ENCODE measurements at places on chromosomes 13 and 19.
A peak's percentile ranks its signal among the peaks of the same experiment; 100 is the strongest.

GRCh38 chr13:114077933-114078325, 54.5 kb downstream of the RASA3 start:
- H3K27ac ChIP-seq, result no peak overlapping the region
- no peak overlapping the region for H3K4me3 ChIP-seq
- H3K36me3 ChIP-seq, result peaks cover 29% of the 10 kb centered on the region
- H3K4me1 ChIP-seq, result peaks cover 7% of the 10 kb centered on the region
- no peaks in the 10 kb centered on the region for H3K27me3 ChIP-seq

- H3K27ac ChIP-seq, result no peak overlapping the region
- no peaks in the 10 kb centered on the region for H3K4me1 ChIP-seq
- H3K36me3 ChIP-seq, result no peaks in the 10 kb centered on the region
- DNase-seq, result no peak
Observed at GRCh38 chr13:111632906-111633305, 312.5 kb downstream of the TEX29 start.

DNA sequence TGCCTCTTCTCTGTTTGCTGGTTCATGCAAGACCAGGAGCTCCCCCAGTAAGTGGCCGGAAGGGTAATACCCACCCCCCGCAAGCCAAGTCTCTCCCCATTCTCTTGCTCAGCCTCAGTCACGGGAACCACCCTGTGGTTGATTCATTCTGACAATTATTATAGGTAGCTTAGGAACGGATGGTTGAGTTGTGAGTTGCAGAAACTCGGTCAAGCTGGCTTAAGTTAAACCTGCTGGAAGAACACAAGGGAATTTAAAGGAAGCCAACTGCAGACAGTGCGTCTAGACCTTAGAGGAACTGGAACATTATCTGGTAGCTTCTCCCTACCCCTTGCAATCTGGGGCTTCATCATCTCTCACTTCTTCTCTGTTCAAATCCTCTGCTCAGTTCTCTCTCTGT, 8.9 kb downstream of the FPR1 start:
- H3K4me3 ChIP-seq, result no peak overlapping the region
- no peaks in the 10 kb centered on the region for H3K4me1 ChIP-seq
- no peak overlapping the region for H3K27ac ChIP-seq
- H3K36me3 ChIP-seq, result no peaks in the 10 kb centered on the region
- DNase-seq, result no peak

GRCh38 chr19:30208436-30209060, 163.6 kb upstream of the ZNF536 start:
- no peak overlapping the region for H3K4me3 ChIP-seq
- peaks cover 3% of the 10 kb centered on the region for H3K27me3 ChIP-seq
- H3K27ac ChIP-seq, result no peak overlapping the region
- DNase-seq, result no peak

DNA sequence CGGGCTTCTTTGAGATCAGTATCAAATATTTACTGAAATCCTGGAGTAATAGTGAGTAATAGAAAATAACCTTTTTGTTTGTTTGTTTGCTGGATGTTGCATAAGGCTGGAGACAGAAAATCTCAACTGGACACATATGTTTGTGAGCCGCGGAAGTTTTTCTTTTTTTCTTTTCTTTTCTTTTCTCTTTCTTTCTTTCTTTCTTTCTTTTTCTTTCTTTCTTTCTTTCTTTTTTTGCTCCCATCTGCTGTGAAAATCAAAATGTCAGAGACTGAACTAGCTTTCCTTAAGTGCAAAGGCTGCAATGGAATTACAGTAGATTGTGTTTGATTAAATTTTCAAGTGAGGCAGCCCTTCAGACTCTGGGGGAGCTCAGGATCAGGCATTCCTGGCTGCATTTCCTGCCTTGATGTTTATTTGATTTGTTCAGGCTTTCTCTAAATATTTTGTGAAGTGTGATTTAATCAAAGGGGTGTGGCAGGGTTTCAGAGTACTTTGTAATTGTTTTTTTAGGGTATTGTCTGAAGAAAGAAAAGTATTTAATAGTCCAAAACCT, 319 bp downstream of the FRY start:
- no peak for DNase-seq
- peak overlapping the region; percentile 83 for H3K4me3 ChIP-seq
- H3K27me3 ChIP-seq, result peaks cover 7% of the 10 kb centered on the region
- H3K27ac ChIP-seq, result peak overlapping the region; percentile 61
- H3K4me1 ChIP-seq, result peaks cover 43% of the 10 kb centered on the region

GRCh38 chr13:95003019-95003813, 290.9 kb upstream of the SOX21 start:
- H3K4me3 ChIP-seq, result no peak overlapping the region
- peaks cover 33% of the 10 kb centered on the region for H3K27me3 ChIP-seq
- H3K36me3 ChIP-seq, result no peaks in the 10 kb centered on the region
- no peak for DNase-seq

DNA sequence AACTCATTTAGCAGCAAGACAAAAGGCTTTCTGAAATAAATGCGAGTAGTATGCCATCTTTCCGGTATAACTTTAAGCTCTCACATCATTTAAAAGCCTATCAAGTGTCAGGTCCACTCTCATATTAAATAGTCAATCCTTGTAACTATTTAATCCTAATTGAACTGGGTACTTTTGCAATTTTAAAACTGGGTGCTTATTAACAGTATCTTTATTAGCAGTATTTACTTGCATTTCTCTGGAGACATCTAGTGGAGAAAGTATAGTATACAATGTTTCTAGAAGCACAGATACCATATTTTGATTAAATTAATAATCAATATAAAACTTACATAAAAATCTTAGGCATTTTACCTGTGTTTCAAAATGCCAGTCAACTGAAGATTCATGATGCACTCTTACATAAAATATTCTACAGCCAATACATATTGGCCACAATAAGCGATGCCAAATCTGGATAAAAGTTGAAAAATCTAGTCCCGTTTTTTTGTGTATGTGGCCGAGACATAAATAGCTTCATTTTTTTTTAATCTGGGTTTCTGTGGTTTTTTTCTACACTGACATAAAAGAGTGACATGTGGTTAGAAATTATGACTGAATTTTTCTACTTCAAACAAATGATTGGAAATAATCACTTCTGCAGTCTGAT, 4.3 kb upstream of the POSTN start:
- H3K27ac ChIP-seq, result no peak overlapping the region
- no peaks in the 10 kb centered on the region for H3K27me3 ChIP-seq
- H3K4me3 ChIP-seq, result no peak overlapping the region
- no peaks in the 10 kb centered on the region for H3K36me3 ChIP-seq
- no peak for DNase-seq
- H3K4me1 ChIP-seq, result no peaks in the 10 kb centered on the region

- H3K27me3 ChIP-seq, result no peaks in the 10 kb centered on the region
- no peaks in the 10 kb centered on the region for H3K36me3 ChIP-seq
- no peak for DNase-seq
- H3K27ac ChIP-seq, result no peak overlapping the region
Observed at GRCh38 chr13:85383291-85383690, 415.9 kb downstream of the SLITRK6 start.

GRCh38 chr13:98155475-98156109, 12.7 kb downstream of the FARP1 start:
- H3K36me3 ChIP-seq, result no peaks in the 10 kb centered on the region
- no peak for DNase-seq
- H3K27ac ChIP-seq, result no peak overlapping the region
- H3K4me3 ChIP-seq, result no peak overlapping the region
- H3K4me1 ChIP-seq, result no peaks in the 10 kb centered on the region
- peaks cover 17% of the 10 kb centered on the region for H3K27me3 ChIP-seq

DNA sequence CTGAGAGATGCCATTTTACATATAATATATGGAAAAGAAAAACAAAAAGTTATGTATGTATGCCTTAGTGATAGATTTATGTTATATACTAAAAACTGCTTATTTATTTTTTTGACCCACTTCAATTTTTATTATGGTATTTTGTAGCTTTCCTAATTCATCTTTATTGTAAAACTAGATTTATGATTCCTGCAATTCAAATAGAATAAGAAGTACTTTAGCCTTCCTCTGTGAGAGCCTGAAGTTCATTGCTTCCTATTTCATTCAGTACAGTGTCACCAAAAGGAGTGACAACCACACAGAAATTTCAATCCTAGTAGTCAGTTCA, 158.1 kb downstream of the RGCC start:
- no peaks in the 10 kb centered on the region for H3K27me3 ChIP-seq
- no peak for DNase-seq
- peaks cover 1% of the 10 kb centered on the region for H3K4me1 ChIP-seq
- H3K4me3 ChIP-seq, result no peak overlapping the region
- peaks cover 25% of the 10 kb centered on the region for H3K36me3 ChIP-seq
- no peak overlapping the region for H3K27ac ChIP-seq

DNA sequence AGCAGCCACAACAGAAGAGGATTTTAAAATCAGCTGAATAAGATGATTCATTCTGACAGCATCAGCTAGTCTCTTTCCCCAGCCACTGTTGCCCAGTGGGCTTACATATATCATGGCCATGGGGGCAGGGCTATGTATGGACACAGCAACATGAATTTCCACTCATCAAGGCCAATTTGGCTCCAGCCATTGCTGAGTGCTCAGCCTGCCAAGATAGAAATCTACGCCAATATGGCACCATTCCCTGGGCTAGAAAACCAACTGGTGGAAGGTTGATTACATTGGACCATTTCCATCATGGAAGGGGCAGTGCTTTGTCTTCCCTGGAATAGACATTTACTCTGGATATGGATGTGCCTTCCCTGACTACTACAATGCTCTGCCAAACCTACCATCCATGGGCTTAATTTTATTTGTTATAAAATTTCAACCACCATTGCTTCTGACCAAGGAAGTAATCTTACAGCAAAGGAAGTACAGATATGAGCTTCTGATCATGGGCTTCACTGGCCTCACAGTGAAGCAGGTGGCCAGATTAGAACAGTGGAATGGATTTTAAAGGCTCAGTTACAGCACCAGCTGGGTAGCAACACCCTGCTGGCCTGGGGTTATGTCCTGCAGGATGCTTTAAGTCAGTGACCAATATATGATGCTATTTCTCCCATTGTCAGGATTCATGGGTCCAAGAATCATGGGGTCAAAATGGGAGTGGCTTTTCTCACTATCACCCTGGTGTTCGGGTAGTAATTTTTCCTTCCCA, 9.8 kb upstream of the ALOX5AP start:
- H3K27me3 ChIP-seq, result peaks cover 4% of the 10 kb centered on the region
- H3K4me3 ChIP-seq, result no peak overlapping the region
- H3K27ac ChIP-seq, result no peak overlapping the region
- no peak for DNase-seq
- H3K4me1 ChIP-seq, result peaks cover 13% of the 10 kb centered on the region
- no peaks in the 10 kb centered on the region for H3K36me3 ChIP-seq

DNA sequence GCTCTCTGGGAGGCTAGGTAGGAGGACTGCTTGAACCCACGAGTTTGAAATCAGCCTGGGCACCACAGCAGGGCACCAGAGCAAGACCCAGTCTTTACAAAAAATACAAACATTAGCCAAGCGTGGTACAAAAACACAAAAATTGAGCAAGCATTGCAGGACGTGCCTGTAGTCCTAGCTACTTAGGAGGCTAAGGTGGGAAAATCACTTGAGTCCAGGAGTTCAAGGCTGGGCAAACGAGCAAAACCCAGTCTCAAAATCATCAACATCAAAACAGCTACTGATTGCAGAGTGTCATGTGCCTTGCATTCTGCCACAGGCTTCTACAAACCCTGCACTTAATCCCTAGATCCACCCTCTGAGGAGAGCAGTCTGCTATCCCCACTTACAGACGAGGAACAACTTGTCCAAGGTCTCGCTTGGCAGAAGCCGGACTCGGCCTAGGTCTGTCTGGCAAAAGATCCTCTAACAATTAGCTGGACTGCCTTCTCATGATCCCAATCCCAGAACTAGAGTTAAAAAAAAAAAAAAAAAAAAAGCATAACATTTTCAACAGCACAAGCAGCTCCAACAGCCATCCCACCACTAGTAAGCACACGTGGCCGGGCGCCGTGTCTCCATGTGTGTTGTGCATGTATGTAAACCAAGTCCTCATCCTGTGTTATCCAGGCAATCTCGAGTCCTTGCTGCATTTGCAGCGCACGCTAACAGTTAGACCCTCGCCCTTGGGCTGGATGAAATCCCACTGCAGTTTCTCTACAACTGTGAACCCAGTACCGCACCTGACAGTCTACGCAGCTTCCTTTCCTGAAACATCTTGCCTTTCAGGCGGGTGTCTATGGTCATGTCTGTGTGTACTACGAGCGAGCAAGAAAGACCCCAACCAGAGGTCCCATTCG, 2.0 kb downstream of the PPP6R1 start:
- H3K27me3 ChIP-seq, result peaks cover 2% of the 10 kb centered on the region
- H3K4me3 ChIP-seq, result peak overlapping the region; percentile 96
- peaks cover 35% of the 10 kb centered on the region for H3K36me3 ChIP-seq
- DNase-seq, result peak; percentile 73

GRCh38 chr13:76455960-76456359, 430.2 kb downstream of the KCTD12 start:
- H3K36me3 ChIP-seq, result no peaks in the 10 kb centered on the region
- no peaks in the 10 kb centered on the region for H3K27me3 ChIP-seq
- no peak overlapping the region for H3K27ac ChIP-seq
